ENCODE measurements at places on chromosomes 1 and 21.

DNA sequence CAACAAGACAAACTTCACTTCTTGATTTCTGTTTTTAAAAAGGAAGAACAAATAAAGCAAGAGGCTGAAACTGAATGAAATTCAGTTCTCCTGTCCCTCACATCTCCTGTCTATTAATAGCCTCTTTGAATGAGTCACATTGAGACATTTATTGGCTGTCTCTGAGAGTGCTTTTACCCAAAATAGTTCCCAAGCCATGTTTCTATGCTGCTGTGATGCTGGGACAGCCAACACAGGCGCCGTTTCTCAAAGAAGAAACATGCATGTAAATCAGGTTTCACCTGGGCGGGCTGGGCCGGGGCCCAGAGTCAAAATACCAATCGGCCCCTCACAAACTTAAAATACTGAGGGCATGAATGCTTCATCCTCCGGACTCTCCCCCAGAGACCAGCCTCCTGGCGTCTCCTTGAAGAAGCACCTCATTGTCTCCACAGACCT, 105.2 kb downstream of the EDEM3 start:
- no peak for DNase-seq

GRCh38 chr1:30857964-30858363, 50.6 kb downstream of the SDC3 start:
- DNase-seq = no peak

GRCh38 chr1:99781798-99782197, 15.4 kb upstream of the FRRS1 start:
- no peak for DNase-seq

- DNase-seq = no peak
Observed at GRCh38 chr1:33191731-33192275, 10.0 kb upstream of the TRIM62 start.

DNA sequence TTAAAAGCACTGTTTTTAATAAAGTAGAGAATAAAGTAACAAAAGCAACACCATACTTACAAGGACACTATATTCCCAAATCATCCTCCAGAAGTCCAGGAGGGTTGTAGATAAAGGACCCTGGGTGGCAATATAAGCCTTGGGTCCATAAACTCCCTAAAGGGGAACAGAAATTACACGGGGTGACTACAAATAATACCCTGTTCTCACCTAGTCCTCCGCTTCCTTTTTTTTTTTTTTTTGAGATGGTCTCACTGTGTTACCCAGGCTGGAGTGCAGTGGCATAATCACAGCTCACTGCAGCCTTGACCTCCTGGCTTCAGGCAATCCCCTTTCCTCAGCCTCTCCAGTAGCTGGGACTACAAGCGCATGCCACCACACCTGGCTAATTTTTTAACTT, 13.1 kb downstream of the PTPN22 start:
- DNase-seq = no peak

DNA sequence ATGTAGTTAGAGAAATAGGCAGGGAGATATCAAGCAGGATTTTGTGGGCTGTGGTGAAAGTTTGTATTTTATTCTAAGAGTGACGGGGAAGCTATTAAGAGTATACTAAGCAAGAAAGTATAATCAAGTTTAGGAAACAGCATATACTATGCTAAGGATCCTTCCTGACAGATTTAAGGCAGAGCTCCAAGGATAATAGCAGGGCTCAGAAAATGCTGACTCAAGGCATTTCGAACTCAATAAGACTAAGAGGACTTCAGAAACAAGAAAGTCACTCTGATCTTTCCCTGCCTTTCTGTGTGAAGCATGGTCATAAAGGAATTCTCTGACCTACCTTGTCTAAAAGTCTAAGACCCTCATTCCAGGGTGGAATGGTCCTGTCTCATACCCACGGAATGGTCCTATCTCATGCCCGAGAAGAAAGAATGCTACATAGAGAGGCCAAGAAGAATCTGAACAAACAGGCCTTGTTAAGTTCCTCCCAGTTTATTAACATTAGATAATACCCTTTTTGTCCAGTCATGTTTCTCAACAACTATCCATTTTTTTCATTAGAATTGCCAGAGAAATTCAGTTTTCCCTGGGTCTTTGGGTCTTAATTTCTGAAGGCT, 59.1 kb downstream of the HFM1 start:
- no peak for DNase-seq

- no peak for DNase-seq
Observed at GRCh38 chr21:41095983-41096382, 72.0 kb upstream of the BACE2 start.

DNA sequence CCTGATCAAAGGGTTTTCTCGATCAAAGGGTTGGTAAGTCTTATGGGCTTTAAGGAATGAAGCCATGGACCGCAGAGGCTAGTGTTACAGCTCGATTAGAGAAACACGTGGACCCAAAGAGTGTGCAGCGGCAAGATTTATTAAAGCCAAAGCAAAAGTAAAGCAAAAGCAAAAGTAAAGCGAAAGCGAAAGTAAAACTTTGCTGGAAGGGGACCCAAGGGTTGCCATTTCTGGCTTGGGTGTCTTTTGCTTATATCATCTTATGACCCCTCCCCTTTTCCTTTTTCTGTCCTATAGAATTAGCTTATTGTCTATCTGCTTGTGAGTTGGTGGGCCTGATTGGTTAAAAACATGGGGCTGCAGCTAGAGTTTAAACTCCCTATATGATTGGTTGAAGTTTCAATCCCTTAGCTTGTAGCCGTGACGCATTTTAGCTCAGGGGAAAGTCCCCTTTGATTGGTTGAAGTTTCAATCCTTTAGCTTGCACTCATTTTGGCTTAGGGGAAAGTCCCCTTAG, 957.0 kb downstream of the AMY1C start:
- DNase-seq = no peak

DNA sequence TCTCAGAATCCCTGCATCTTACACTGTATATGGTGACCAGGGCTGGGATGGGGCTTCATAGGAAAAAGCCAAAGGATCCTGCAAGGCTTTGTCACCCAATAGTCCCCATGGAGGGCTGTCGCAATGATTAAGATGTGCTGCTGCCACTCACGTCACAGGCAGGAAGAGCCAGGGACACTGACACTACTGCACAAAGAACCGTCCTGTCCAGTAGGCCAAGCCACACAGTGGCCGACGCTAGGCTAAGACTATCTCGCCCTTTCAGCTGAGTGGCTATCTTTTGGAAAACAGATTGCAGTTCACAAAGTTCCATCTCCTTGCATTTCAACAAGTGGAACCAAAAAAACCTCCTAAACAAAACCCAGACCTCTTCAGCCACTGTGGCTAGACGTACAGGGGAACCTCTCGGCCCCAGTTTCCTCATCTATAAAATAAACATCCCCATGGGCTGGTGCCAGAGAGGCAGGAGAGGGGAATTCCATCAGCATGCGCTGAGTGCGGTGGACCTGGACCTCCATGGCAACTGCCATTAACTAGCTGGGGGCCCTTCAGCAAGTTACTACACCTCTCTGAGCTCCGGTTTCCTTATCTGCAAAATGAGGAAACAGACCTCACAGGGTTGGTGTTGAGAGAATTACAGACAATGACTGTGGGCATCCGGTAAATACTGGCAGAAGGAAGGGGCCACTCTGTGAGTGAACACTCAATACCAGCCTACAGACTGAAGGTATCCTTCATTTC, 8.7 kb downstream of the CAPZB start:
- no peak for DNase-seq

DNA sequence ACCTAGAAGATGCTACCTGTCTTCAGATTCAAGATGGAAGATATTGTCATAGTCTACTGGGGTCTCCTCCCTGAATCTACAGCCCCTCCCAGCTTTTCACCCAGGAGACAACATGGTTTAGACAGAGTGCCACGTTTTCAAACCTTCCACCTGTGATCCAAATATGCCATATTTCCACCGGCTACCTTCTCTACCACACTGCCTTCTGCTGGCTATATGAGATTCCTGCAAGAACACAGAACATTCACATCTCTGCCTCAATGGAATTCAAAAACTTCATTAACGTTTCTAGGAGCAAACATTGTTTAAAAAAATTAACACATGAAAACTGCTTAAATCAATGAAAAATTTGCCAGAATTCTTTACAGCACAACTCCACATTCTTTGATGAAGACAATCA, 12.9 kb upstream of the LELP1 start:
- no peak for DNase-seq
